ENCODE measurements at places on chromosomes 7 and 10. TPM values are rescaled to one million over a fixed set of nuclear protein-coding genes. Genes with fewer than 3 reads are reported as not detected.

- DNase-seq = no peak
Measured at GRCh38 chr7:44846816-44847508, 925 bp downstream of the H2AZ2 start.

DNA sequence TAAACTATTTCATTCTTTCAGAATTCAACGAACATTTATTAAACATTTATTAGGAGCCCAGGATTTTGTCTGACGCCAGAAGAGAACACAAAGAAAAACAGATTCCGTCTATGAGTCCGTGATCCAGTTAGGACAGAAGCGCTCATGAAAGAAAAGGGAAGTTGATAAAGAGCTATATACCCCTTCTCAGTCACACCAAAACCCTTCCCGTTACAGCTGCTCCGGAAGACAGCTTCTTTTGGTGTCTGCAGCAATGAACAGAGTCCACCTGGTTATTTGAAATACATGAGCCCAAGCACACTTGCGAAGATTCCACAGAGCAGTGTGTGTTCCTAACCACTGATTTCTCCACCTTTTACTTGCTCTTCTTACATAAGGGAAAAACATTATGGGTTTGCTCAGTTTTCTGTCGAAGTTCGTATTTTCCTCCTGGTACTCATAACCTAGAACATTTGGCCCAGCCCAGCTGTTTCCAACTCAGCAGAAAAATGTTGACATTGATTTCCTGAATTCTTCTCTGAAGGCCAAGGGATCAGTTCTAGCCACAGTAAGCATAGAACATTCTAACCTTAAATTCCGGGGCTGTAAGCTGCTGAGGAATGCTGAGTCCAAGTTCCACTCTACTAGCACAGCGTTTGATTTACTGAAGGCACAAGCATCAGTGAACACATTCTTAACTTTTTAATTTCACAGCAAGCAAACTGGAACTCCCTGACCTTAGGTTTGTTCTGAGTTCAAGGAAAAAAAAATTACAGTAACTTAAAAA is 206.5 kb downstream of the SORCS1 start:
- DNase-seq = no peak

GRCh38 chr7:27519793-27520469 is 142.8 kb downstream of the HIBADH start:
- no peak for DNase-seq

DNA sequence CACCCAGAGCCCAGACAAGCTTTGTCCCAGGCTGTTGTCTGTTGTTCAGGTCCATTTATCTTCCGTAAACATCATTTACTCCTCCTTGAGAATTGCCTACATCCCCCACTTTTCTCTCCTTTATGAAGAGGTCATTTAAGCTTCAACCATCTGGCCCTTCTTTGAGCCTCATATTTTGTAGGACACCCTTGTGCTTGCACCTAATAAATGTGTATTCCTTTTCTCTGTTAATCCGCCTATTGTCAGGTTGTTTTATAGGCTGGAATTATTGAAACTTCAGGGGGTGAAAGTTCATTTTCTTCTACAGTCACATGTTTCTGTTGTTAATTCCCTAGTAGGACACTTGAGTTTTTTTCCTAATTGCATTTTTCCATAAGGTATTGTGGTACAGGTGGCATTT is 19.6 kb upstream of the CTTNBP2 start:
- DNase-seq = no peak

GRCh38 chr7:463817-464453 is 55.7 kb downstream of the PDGFA start:
- no peak for DNase-seq

DNA sequence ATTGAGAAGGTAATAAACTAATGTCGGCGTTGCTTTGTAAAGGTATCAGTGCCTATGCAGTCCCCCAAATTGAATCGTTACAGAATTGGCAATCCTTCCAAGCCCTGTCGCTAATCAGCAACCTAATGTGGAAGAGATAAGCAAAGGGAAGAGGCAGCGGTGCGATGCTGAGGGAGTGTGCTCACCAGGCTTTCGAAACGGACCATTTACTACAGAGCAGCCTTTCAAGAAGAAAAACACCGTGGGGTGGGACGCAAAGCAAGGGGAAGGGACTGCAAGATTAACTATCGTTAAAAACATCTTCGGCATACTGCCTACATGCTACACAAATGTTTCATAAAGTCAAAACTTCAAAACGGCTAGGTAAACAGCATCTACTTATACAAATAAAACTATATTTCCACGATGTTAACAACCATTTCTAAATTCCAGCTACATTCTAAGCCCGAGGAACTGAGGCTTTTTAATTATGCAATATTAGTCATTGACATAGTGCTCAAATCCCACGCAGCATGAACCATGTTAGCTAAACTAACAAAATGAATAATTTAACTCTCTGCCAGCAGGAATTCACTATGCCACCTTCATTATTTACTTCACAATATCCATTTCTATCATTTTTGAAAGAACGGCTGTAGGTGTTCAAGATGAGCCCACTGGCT is 85.2 kb downstream of the CHCHD3 start:
- no peak for DNase-seq

GRCh38 chr10:15347150-15347549 is 23.9 kb downstream of the FAM171A1 start:
- DNase-seq = no peak

DNA sequence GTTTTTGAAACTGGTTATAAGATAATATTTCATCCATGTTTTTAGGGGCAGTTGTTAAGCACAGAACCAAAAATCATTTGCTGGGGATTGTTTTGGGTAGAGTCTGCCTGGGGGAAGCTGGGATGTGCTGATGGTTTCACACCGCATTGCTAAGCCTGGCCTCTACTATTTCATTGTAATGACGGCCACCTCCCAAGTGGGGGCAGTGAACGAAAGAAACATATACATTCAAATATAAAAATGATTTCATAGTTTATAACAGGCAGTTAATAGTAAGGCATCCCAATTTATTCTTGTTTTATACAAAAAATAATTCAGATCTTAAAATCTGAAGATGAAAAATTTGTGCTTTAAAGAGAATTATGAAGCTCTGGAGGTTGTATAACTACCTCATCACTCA is 750.8 kb downstream of the REEP3 start:
- DNase-seq = no peak

DNA sequence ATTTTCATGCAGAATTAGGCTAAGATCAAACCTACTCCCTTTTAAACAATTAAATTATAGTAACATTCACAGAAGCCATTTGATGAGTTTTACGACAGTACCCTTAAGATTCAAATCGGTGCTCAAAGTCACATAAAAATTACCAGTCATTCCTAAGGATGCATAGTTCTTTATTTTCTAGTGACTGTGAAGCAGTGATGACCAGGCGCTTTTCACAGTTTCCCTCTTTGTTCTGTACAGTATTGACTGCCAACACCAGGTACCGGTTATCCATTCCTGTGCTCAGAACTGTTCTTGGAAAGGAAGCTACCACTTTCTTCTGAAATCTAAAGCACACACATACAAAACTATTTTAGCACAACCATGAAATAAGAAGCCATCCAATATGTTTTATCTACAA is 1.9 kb downstream of the DNA2 start:
- DNase-seq = no peak

DNA sequence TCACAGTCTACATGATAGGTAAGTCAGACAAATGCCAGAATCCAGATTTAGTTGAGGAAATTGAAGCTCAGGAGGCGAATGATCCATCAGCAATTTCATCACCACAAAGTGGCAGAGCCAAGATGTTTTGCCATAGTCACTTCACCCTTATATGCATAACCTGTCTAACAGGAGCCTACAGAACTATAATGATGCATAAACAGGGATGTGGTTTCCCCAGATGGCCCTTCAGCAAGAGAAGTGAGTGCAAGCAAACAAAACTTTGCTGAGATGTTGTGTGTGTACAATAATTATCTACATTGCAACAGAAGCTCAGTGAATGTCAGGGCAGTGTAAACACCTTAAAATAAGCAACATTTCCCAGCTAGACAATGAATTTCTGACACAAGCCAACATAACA is 28.6 kb downstream of the PON3 start:
- DNase-seq = no peak

GRCh38 chr7:1899196-1899595 is 229.1 kb downstream of the ELFN1 start:
- DNase-seq = no peak

- DNase-seq = no peak
Measured at GRCh38 chr10:27861781-27862180, 116.2 kb upstream of the MKX start.

- no peak for DNase-seq
Measured at GRCh38 chr10:85152496-85152895, 824.1 kb downstream of the CCSER2 start.

DNA sequence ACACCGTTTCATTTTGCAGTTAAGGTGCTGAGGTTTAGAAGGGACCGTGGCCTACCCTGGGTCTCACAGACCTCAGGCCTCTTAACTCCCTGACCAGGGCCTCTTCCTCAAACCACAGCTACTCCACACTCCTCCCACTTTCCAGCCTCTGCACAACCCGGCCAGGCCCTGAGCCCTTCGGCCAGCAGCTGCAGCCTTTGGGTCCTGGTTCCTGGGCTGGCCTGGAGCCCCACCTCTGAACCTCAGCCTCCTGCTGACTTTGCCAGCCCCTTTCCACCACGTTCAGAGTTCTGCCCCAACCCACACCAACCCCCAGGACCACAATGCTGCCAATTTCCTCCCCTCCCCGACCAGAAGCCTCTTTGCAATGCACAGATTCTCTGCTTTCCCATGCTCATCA is 84.1 kb downstream of the VOPP1 start:
- no peak for DNase-seq

DNA sequence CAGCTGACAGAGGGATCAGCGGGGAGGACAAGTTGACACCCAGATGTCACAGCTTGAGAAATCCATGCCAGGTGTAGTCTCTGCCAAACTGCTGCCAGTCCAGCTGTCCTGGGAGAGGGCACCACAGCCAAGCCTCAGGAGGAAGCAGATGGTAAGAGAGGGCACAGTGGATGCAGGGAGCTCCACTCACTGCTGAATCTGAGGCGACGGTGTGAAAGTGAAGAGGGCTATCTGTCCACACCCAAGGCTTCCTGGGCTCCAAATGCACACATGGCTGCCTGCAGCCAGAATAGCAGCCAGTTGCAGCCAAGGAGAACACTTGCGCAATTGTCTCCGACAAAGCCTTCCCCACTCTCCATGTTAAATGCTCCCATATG is 502.4 kb downstream of the GRID1 start:
- DNase-seq = no peak

The CHPF2 gene
- 140 TPM for total RNA-seq

The TMEM229A gene
- total RNA-seq = not detected

The GNAT3 gene
- not detected for total RNA-seq

The PPP1R17 gene
- not detected for total RNA-seq

The TAX1BP1 gene
- total RNA-seq = 73.1 TPM

The RARRES2 gene
- not detected for total RNA-seq

The NXPH1 gene
- not detected for total RNA-seq

The TUBB8 gene
- total RNA-seq = not detected

The ACBD7 gene
- not detected for total RNA-seq

Data from glomerular endothelial cell (primary cell).